Large intestine (tissue), 12 donors: ENCODE measurements at places on chromosomes 3 and 15. TPM values are rescaled to one million over a fixed set of nuclear protein-coding genes. Genes with fewer than 3 reads are reported as not detected.

DNA sequence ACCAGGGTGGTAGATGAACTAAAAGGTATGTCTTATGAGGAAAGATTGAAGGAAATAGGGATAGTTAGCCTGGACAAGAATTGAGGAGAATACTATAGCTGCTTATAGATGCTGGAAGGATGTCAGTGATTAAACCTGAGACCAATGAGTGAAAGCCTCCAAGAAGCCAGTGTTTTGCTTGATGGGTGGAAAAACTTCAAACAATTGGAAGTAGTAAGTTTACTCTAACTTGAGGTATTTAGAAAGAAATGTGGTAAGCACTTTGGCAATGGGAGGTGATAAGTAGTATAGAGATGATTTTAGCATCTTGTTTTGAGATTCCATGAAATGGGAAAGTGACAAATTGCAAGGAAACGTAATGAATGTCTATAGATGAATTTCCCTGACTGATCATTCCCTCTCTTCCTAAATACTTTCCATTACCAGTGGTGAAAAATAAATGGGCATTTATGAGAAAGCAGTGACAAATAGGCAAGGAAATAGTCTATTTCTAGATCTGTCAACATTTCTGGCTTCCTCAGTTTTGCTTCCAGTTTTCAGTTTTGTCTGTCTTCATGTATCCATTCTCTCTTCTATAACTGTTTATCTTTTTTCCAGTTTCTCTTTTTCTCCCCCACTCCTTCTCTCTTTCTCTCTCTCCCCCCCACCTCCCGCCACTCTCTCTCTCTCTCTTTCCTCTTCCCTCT is 19.2 kb downstream of the SLC15A2 start:
- no peak overlapping the region for H3K4me3 ChIP-seq
- H3K36me3 ChIP-seq, result no peaks in the 10 kb centered on the region
- no peak overlapping the region for H3K27ac ChIP-seq
- H3K27me3 ChIP-seq, result no peaks in the 10 kb centered on the region

DNA sequence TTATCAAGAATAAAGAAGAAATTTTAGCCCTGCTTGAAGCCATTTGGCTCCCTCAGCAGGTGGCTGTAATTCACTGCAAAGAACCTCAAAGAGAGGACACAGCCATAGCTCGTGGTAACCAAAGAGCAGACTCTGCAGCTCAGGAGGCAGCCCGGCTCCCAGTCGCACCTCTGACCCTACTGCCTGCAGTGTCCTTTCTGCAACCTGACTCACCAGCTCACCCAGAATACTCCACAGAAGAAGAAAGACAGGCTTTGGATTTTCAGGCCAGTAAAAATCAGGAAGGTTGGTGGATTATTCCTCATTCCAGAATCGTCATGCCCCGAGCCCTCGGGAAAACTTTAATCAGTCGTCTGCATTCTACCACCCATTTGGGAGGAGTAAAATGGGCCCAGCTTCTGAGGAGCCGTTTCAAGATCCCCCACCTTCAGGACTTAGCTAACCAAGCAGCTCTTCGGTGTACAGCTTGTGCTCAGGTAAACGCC is 38.6 kb downstream of the ZBTB11 start:
- no peaks in the 10 kb centered on the region for H3K27me3 ChIP-seq
- no peak overlapping the region for H3K4me3 ChIP-seq
- H3K36me3 ChIP-seq, result no peaks in the 10 kb centered on the region

GRCh38 chr3:128554100-128554464 is 61.1 kb upstream of the GATA2 start:
- H3K36me3 ChIP-seq, result no peaks in the 10 kb centered on the region
- no peak for DNase-seq
- H3K27ac ChIP-seq, result no peak overlapping the region
- H3K4me1 ChIP-seq, result peaks cover 7% of the 10 kb centered on the region
- no peak overlapping the region for H3K4me3 ChIP-seq

The DOCK3 gene
- polyA plus RNA-seq, result 0.81 TPM

The TF gene
- polyA plus RNA-seq, result 22.5 TPM
